ENCODE measurements at places on chromosomes 6 and 20.

DNA sequence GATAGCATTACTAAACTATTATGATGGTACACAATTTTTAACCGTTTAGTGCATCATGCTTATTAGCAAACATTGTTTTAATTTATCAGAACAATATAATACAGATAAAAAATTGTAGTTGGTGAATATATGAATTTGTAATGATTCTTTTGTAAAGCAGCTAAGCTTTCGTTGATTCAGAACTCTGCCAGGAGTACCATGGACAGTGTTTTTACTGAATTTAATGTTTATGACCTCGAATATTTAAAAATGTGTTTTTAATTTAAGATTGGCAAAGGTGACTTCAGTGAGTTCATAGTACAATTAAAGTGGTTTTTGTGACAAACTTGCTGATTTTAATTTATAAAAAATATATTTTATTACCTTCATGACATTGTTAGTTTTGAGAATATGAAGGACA lies 10.0 kb downstream of the AFDN start:
- no peak for DNase-seq

DNA sequence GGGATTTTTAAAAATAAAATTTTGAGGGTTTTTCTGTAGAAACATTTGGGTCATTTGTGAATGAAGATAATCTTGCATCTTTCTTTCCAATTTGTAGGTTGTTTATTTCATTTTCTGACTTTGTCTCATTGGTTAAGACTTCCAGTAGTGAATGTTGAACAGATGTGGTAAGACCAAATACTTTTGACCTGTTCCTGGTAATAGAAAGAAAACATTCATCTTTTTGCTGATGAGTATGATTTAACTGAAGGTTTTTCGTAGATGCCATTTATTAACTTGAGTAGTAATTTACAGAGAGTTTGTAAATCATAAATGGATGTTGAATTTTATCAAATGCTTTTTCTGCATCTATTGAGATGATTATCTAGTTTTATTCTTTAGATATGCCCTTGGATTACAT lies 416.1 kb upstream of the CITED2 start:
- no peak for DNase-seq

DNA sequence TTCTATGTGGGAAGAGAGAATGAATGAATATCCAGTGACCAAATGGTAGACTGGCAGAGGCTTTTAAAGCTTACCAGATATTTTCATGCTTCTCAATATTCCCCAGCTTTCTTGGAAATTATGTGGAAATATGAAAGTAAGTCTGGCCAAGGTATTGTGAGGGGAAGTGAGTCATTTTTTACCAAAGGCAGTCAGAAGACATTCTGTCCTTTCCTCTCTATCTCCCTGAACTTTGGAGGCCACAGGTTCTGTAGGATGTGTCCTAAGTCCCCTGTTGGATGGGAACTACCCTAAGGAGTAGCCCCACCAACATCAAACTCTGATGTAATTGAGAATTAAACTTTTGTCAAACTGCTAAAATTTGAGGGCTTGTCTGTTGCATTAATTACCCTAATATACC lies 593.8 kb upstream of the NRSN1 start:
- DNase-seq: no peak

DNA sequence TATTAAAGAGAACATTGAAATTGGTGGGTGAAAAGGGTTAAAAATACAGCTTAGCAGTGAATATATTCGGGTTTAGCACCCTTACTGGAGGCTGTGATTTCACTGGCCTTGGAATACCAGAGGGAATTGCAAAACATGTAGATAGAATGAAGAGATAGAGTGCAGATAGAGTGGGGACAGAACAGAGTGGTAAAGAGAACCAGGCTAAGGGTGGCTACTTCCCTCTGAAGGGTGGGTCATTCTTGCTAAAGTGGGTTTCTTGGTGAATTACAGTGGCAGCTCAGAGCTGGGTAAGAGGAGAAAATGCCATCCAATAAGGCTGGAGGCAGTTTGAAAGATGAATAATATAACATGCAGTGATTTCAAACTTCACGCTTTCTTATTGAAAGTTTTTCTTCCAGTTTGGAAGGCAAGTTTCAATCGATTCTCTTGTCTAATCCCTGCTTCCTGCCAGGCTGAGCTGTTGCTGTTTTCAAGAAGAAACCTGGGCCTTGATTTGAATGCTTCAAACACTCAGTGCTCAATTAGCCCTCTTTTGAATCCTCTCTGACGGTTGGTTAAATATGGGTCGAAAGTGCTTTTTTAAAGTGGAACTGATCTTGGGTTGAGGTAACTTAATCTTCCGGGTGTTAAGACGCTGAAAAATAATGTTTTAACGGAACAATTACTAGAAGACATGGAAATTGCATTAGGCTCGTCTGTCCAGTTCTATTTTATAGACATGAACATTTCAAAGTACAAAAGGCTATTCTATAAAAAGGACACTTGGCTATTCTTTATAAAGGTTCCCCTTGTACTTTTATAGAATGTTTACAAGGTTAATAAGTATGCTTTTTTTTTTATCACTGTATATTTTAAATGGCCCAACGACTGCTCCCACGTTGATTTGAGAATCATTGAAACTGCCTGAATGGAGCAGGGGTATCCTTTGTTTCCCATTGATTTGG lies 203.3 kb downstream of the BCAS1 start:
- DNase-seq: no peak

GRCh38 chr6:116329156-116329555 lies 41.6 kb upstream of the DSE start:
- DNase-seq: no peak

DNA sequence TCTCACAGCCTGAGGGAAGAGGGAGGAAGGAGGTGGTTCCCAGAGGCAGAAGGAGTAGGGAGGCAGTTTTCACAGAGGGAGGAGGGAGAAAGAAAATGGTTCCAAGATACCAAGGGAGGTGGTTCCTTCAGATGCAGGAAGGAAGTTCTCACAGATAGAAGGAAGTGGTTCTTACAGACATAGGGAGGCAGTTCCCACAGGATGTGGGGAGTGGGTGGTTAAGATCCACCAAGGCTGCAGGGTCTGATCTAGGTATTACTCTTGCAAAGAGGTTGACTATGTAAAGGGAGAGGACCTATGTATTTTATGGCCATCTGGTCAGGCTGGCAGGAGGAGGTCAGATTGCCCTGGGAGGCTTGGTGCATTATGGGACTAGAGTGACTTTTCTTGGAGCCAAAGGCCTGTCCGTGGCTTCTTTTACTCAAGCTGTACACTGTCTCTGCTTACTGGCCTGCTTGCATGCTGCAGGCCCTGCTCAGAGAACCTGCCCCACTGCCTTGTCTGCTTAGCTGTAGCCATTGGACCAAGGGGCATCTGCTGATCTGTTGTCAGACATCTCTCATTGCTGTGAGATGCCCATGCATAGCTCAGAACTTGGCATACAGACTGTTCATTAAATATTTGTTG lies 283.7 kb downstream of the DHX35 start:
- no peak for DNase-seq

- DNase-seq: no peak
These were observed 230.0 kb upstream of the CHD6 start for GRCh38 chr20:41848180-41848579.

DNA sequence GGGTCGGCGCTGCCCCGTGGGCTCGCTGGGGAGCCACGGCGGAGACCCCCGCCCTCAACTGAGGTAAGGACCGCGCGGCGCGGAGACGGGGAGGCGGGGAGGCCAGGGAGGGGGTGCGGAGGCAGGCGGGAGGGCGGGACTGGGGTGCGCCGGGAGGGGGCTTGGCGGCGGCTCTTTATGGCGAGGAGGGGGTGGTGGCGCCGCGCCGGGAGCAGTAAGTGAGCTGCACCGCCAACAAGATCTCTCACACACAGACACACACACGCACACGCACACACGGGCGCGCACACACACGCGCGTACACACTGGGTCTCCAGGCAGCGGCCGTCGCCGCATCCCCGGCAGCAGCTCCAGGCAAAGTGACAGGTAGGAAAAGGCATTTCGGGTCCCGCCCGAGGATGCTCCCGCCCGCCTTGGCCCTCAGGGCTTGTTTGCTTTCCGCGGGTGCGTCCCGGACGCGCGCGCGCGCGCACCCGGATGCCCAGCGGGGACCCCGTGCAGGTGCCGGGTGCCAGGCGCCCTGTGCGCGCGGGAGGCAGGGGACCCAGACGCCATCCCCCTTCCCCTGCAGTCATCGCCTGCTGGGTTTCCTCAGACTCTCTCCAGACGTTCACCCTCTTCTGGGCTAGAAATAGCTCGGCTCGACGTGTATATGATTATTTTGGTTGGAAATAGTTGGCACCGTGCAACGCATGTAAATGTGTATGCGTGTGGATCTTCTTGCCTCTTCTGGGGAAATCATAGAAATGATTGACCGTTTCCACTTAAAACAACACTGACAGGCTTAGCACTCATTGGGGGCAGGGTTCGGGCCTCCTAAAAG lies at the start of gene PLCB4:
PLCB4 (plus strand) TSS at position 247 of the 823 bp plus-strand sequence. CDS start 238,728 bp downstream, outside the sequence.
- DNase-seq: peak; percentile 57

DNA sequence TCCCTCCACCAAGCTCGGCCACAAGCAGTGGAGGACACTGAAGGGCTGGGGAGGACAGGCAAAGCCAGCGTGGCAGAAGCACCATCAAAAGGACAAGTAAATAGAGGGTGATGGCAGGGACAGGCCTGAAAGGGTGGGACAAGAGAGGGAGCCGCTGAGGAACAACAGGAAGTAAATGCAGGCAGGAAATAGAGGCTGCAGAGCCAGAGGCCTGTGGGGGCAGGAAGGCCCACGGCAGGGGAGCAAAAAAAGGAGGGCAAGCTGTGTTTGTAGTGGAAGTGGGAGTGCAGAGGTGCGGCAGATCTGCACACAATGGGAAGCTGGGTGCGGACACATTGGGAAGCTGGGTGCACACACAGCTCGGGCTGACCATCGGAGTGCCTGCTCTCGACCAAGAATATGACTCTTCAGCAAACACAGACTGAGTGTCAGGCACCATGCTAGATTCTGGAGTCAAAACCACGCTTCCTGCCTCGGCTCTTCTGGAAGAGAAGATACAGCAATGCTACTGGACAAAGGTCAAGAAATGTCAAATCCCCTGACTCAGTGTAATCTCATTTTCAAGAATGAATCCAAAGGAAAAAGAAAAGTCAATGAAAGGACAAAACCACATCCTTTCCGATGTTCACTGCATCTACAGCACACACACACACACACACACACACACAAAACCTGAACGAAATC lies 40.4 kb upstream of the RAB22A start:
- DNase-seq: no peak

DNA sequence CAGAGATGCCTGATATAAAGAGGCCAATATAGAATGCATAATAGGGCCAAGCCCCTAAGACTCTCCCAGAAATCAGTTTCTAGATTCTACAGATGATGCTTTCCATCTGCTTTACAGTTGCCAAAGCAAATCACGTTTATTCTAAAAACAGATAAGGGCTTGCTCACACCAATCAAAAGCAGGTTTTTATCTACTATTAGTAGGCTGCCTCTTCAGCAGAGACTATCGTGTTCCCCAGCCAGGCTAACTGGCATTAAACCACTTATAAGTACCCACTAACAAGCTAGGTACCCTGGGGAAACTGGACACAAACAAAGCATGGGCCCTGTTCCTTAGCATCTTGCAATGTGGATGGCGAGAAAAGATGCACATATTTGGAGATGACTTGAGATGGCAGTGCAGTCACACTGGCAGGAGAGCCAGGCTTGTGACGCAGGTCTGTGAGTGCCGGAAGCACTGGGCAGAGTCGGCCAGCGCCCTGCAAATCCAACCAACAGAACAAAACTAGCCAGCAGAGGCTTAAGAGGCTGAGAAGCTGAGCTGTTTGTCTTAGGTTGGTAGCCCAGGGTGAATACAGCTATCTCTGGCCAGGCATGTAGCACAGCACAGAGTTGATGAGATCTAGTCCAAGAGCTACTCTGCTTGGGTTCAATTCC lies 73.4 kb downstream of the GFOD1 start:
- DNase-seq: no peak

DNA sequence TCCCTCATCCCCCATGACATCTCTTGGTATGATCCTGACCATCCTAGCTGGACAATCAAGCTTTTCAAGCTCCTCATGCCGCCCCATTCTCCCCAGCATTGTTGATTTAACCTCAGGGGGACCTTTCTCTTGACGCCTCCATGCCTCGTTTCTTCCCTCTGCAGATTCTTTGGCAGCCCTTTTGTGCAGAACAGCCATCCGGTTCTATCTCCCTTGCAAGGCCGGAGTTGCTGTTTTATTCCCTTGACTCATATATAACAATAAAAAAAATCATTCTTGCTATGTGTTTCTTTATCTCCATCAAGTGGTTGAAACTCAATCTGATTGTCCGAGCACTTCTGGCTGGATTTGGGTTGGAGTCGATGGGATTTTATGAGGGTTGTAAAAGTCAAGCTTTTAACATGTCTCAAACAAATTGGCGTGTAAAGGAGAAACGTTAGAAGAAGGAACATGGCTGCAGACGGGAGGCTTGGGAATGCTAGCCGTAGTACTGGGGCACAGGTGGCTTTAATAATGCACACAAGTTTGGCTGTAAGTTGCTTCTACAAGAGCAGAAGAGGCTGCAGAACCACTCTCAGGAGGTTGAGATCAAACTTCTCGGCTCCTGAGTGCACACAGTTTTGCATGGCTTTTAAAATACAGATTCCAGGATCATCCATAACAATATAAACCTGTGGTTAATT lies 3.9 kb upstream of the SULF2 start:
- no peak for DNase-seq

- no peak for DNase-seq
These were observed 4.5 kb upstream of the SMLR1 start for GRCh38 chr6:130822736-130823135.
